AG08396 (cell line): ENCODE measurements at places on chromosomes 4 and X.
A peak's percentile ranks its signal among the peaks of the same experiment; 100 is the strongest.

GRCh38 chrX:7050271-7050670 is 97.2 kb upstream of the STS start:
- DNase-seq: no peak

DNA sequence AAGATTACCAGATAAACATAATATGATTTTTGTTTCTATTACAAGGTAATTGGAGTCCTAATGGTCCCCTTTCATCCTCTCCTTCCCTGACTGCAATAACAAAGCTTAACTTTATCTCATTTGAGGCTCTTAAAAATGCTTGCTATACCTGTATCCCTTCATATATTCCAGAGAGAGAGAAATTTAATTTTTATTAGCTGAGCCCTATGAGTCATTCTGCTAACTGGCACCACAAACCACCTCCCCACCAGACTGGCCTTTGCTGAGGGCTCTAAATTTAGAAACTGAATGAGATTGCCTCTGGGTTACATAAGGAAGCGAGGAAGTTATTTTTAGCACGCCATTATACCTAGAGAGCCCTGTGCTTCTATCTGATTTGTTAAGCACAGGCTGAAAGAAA is 27.4 kb downstream of the CBLL2 start:
- DNase-seq: peak; percentile 32

GRCh38 chr4:77917075-77917474 is 54.4 kb downstream of the MRPL1 start:
- DNase-seq: no peak

- no peak for DNase-seq
Measured at GRCh38 chr4:113824396-113824795, 62.9 kb upstream of the CAMK2D start.

DNA sequence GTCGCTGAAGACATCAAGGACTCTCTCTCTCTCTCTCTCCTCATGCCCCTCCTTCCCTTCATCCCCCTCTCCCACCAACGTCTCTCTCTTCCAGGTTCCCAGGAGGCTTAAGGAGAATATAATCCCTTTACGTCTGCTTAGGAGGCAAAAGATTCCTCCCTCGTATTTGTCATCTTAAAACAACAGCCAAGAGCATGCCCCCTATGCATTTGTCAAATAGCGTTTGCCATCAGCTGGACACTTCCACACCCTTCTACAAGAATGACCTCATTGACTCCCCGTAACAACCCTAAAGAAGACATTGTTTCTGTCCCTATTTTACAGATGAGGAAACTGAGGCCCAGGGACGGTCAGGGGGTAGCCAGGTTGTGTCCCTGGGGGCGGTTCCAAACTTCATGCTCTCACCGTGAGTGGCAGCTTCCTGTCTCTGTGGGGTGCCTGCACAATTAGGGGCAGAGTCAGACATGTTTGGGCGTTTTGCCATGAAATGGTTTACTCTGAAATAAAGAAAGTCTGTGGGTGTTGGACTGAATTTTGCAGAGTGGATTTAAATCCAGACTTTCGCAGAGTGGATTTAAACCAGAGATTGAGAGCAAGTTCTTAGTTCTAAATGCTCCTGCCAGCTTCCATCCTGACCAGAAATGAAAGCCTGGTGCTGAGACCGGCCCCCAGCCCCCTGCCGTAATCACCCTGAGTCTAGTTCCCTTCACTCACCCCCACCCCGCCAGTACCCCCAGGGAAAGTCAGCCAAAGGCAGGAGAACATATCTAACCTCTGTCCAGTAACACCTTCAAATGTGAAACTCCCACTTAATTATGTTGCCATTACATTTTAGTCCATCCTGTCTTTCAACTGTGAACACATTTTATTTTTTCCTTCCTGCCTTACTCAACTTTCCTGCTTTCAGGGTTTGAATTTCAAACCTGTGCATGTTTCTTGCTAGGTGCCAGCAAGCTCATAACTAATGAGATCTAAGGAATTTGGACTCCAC is 44.3 kb upstream of the TBL1X start:
- no peak for DNase-seq

DNA sequence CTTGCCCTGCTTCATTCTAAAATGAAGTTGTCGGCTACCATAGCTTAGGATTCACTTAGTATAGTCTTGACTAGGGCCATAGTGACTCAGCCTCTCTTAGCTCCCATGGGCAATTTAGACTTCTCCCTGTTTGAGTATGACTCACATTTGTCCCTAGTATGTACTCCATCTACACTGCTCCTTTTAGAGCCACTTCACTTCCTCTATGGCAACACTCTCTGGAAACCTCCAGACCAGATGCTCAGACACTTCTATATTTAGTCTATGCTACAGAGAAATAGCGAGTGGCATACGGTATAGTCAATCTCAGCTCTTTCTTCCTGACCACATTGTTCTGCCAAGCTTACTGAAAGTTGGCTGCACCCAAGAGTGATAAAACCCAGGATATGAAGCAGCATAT is 11.2 kb downstream of the MEPE start:
- DNase-seq: peak; percentile 47

DNA sequence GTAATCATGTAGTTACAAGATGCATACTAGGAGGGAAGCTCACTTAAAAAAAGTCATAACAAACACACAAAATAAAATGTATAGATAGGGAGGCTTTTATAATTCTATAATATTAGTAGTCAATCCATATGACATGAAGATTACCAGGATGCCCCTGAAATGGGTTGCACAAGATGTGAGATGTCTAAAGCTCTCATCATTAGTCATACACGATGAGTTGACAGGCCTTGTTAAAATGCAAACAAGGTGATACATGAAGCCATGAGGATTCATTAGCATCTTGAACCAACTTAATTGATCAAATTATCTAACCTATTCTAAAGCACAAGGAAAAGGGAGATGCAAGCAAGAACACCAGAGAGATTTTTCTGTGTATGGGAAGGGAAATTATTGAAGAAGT is 470.2 kb downstream of the IQCM start:
- DNase-seq: no peak

DNA sequence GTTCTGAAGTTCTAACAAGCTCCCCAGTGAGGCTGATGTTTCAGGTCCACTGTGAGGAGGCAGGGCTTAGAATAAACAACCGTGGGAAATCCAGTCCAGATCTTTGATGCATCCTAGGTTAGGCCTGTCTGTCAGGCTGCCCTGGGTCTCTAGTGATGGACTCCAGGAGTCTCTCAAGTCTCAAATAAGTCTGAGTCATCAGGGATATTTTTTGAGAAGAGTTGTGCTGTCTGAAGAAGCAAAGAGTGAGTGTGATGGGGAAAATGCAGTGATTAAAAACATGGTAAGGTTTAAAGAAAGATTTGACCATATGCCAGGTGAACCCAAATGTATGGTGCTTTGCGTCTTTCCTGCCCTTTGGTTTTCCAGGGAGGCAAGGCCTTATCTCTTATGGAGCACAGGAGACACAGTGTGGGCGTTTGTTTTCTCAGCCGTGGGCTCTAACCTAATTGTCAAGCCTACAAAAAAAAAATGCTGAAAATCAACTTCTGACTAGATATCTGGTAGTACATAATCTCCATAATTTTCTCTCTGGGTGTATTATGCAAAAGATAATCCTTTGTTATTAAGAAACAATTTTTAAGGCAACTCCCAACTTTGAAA is 100.7 kb downstream of the PTTG2 start:
- no peak for DNase-seq

- DNase-seq: no peak
Measured at GRCh38 chr4:143230683-143231082, 46.0 kb downstream of the USP38 start.

DNA sequence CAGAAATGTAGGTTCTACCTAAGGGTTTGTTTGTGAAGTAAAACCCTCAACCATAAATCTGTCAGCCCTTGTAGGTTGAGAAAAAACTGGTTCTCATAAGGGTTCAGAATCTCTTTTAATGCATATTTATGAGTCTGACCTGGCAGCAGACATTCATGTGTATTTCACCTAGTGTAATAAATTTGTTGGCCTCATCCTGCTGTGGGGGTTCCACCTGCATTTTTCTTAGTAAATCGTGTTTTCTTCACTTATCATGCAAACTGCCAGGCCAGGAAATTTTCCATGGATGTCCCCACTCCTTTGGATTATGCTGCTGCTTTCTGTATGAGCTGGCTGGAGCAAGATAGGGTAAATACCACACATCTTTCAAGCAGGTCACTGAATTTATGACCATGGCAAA is 42.4 kb downstream of the KLHL13 start:
- no peak for DNase-seq

DNA sequence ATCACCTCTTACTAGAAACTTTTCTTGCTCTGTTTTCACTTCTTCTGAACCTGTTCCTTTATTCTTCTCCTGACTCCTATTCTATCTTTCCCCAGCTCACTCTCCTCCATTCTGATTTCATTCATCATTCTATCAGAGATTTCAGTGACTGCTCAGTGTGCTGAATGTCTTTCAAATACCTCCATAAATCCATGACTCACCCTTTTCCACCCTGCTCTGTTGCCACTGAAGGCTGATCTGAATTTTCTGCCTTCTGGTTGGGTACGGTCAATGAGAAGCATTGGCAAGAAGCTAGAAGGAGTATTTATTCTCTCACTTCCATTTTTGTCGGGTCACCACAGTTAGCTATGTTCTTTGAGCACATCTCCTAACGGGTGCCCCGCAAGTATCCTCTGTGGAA is 265.9 kb downstream of the CBLL2 start:
- DNase-seq: no peak

DNA sequence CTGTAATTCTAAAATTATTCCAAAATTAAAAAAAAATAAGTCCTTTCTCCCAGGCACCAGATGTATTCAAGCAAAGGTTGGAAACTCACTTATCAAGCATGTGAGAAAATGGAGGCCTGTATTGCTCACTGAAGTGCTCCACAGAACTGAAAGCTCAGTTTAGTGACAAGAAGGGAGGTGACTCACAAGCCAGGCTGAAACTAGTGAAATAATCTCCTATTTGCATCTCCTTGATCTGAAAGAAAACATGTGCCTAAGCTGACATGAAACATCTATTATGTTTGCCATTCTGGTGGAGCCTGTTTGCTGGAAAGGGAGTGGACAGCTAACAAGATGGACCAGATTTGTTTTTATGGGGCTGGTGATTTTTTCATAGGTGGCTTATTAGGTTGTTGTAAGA is 54.0 kb upstream of the AMELX start:
- peak; percentile 25 for DNase-seq

GRCh38 chr4:80213117-80213815 is 16.0 kb downstream of the PRDM8 start:
- peak; percentile 68 for DNase-seq

- no peak for DNase-seq
Measured at GRCh38 chr4:145266881-145267280, 86.5 kb upstream of the OTUD4 start.

GRCh38 chrX:132435222-132435621 is 53.6 kb downstream of the MBNL3 start:
- no peak for DNase-seq

DNA sequence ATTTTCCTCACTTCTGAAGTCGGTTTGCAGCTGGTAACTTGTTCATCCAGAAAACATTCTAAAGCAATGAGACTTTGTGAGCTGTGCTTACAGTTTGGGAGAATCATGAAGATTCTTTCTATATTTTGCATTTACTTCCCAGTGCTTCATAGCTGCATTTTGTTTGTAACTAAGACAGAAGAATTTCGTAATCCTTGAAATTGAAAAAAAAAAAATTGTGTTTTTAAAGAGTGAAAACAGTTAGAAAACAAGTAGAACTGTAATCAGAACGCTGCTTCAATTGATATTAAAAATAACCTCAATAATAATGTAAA is 392.4 kb downstream of the UNC5C start:
- no peak for DNase-seq

DNA sequence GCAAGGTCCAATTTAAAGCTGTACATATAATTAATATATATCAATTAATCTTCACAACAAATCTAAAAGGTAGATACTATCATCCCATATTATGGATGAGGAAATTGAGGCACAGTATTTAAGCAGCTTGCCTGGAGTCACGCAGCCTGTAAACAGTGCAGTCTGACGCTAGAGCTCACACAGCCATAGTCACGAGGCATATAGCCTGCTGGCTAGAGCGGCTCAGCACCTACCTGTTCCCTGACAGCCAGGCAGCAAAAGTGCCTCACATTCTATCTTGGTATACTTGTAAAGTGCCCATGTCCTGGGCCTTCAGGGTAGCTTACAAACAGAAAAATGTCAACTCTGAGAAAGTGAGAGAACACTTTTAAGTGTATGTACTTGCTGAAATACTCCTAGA is 222.6 kb upstream of the NEIL3 start:
- DNase-seq: no peak

DNA sequence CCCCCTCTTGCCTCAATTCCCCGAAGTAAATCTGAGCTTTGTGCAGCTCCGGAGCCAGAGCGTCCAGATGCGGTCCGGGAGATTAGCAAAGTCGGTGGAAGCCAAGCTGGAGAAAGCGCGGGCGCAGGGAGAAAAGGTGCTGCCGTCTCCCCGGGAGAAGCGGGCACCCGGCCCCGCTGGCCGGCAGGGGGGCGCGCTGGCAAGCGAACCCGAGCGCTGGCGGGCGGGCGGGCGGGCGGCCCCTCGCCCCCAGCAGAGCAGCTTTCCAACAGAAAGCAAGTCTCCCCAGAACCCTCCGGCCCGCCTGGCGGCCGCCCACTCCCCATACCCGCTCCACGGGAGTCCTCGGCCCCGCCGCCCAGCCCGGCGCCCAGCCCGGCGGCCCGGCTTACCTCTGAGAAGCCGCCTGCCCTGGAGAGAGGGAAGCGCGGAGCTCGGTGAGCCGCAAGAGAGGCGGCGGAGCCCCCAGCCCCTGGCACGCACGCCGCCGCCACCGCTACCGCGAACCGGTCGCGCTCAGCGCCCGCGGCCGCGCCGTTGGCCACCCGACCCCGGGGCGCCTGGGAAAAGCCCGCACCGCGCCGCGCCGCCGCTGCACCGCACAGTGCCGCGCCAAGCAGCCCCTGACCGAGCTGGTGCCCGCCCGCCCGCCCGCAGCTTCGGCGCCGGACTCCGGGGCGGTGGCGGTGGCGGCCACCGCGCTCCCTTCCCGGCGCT is 529 bp upstream of the CITED1 start:
- no peak for DNase-seq

DNA sequence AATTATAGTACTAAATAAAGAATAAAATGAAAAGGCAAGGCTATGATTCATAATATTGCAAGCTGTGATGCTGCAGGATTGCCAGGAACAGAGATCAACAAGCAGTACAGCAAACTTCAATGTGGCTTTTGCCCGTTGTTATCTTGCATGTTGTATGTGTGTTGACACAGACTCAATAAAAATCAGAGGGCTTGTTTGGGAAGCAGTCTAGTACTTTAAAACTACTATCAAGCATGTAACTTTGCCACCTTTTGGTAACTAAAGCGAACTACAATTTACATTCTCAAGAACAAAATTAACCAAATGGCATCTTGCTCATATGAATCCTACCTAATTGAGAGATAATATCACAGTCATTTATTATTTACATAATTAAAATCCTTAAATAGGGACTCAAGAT is 79.8 kb upstream of the GPM6A start:
- no peak for DNase-seq

DNA sequence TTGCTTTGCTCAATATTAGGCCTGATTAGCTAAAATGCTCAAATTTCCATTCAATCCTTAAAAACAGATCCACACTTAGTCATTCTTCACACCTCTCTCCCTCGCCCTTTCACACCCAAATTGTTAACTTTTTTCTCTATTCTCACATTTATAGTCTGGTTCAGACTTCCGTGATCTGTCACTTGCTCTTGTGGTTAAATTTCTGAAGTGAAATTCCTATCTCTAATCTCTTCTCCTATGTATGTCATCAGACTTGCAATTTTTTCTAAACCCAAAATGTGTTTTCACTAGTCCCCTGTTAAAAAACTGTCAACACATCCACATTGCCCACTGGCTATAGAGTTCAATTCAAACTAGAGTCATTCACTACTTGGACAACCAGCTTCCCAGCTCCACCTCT is 63.2 kb downstream of the SNCA start:
- DNase-seq: no peak

- no peak for DNase-seq
Measured at GRCh38 chr4:22514481-22514880, 1.4 kb downstream of the ADGRA3 start.
